ENCODE measurements at places on chromosomes 5 and 9.

DNA sequence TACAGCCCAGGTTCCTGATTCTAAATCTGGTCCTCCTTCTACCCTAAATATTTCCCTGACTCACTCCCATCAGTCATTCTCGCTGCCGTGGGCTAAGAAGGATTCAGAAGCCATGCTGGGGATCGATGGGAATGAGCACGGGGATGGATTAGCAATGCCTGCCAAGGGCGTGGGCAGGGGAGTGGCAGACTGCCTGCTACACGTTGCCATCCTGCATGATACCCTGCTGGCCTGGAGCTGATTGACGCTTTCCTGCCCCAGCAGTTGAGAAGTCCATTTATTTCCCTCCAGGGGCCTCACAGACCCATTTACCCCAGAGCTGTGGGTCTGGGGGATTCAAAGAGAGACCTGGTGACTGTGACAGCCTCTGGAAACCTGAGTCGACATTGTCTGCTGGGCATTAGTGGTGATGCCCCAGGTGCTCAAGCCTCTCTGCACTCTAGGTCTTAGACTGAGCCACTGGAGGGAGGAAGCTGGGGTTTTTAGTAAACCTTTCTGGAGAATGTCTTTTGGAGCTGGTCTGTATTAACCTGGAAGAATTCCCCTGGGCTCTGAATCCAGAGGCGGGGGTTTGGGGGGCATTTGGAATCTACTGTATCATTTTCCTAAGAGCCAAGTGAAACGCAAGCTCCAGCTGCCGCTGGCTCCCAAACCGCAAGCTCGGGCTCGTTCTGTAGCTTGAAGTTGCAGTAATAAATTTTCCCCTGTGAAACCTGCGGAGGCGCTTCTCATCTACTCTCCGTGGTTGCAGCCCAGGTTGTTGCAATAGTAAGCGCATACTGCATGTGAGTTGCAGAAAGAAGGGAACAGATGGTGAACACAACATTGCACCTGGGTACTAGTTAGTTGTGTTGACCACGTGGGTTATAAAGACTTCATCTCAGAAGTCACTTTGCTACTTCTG lies 76.3 kb upstream of the RAPGEF1 start:
- no peak for DNase-seq

- DNase-seq, result no peak
Observed at GRCh38 chr5:24732184-24732583, 87.4 kb upstream of the CDH10 start.

DNA sequence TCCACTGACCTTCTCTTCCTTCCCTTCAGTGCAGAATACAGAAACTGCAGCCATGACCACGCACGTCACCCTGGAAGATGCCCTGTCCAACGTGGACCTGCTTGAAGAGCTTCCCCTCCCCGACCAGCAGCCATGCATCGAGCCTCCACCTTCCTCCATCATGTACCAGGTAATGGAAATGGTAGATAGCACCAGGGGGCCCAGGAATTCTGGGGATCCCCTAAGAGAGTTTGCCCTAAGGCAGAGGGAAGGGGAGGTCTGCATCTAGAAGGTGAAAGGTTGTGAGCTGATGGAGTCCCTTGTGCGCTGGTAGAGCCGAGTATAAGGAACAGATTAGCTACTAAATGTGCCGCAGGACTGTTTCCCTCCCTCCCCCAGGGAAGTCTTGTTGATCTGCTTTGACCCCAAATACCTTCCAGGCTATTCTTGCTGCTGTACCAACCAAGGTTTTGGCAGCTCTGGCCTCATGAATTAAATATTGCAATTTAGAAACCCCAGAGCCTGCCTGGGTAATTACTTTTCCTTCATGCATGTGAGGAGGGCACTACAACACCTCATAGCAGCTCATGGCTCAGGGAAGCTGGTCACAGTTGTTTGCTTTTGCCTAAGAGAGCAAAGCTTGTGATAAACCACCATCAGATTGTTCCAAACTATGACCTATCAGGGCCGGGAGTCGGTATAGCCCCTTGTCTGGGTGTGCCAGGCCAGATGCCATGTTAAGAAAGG lies 19.6 kb downstream of the CYFIP2 start:
- DNase-seq, result no peak

DNA sequence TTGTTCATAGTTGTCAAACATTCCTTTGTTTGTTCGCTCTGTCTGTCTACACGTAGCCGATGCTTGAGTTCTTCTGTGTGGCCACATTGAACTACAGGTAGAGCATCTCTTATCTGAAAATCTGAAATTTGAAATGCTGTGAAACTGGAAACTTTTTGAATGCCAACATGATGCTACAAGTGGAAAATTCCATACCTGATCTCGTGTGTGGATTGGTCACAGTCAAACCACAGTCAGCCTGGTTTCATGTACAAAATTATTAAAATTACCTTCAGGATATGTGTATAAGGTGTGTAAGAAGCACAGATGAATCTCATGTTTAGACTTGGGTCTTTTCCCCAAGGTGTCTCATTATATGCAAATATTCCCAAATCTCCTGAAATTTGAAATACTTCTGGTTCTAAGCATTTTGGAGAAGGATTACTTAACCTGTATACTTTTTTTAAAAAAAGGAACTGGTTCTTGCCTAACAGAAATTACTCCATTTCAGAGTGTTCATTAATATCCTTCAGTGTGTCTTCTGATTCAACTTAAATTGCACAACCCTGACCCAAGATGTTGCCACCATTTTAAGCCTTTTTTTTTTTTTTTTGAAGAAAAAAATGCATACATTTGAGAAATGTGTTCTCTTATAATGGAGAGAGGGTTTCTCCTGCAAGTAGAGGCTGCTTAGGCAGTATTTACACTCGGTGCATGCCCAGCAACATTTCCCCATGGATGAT lies 254.3 kb downstream of the MAST4 start:
- no peak for DNase-seq

DNA sequence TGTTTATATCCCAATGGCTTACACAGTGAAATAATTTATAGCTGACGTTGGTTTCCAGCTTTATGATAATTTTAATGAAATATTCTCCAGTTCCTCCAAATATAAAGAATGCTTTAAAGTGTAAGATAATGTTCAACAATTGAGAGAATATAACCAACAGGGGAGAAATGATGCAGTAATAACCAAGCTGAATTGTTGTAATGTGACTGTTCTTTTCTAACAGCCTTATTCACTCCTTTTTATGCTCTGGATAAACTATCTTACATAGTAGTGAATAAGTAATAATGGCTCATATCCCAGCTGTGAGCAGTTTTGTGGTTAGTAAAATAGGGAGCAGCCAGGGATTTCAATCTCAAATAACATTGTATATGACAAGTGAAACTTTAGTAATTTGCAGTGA lies 2348.7 kb upstream of the ACO1 start:
- DNase-seq, result no peak

DNA sequence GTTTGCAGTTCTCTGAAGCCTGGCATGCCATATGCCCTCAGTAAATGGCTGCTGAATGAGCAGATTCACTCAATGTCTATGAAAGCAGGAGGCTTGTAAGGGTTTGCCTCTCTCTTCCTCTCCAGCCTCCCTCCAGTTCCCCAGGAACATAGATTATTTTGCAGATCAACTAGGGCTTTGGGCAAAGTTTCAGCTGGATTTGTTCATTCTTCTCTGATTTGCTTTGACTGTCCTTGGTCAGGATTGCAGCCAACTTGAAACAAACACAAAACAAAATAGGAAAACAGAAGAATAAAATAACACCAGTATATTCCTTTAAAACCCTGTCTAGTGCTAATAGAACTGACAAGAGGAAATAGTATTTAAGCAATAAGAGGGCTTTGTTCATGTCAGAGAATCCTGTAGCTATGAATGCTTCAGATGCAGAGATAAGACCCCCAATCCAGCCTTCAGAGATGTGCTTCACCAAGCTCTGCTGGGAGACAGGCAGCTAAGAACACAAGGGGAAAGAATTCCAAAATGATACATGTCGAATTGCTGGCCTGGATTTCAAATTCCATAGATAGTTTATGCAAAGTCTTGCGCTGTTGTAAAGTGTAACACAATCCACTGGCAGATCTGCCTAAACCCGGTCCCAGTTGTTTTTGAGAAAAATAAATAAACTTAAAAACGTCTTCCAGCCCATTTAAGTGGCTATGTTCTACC lies 174.3 kb downstream of the PAPPA start:
- no peak for DNase-seq

DNA sequence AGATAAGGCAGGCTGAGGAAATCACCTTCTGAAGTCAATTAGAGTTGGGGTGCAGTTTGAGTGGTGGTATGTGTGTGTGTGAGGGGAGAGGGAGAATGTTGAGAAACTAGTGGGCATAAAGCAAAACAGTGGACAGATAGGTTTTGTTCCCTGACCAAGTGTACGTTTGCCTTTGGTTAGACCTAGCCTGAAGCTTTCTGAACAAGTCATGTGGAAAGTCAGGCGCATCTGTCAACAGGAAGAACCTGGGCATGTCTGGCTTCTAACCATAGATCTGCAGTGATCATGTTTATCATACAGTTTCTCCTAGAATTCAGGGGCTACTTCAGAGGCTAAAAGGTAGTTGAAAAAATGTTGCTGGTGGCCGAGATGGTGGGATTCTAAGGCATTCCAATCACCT lies 143.2 kb upstream of the PCA3 start:
- no peak for DNase-seq

DNA sequence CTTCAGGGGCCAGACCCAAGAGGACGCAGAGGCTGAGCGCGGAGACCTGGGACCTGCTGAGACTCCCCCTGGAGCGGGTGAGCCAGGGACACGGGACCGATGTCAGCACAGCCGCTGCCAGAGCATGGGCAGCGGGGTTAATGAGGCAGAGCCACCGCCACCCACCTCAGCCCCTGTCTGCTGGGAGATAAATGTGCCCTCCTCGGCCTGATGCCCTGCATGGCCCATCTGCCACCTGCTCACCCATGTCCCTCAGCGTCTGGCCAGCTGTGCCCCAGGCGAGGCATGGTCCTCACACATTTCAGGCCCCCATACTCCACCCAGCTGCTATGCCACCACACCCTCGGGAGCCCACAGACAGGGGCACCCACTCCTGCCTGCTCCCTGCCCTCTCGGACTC lies 14.9 kb downstream of the DNLZ start:
- no peak for DNase-seq

- DNase-seq, result no peak
Observed at GRCh38 chr5:142545650-142546322, 140.1 kb downstream of the FGF1 start.

GRCh38 chr5:76114179-76114851 lies 31.1 kb downstream of the SV2C start:
- DNase-seq, result peak; percentile 7

GRCh38 chr5:95848701-95849100 lies 26.2 kb upstream of the GLRX start:
- no peak for DNase-seq
